Myometrial cell (primary cell): ENCODE measurements at places on chromosomes 7 and 10. TPM values are rescaled to one million over a fixed set of nuclear protein-coding genes. Genes with fewer than 3 reads are reported as not detected.

CDHR1 gene
- under 0.01 and 0.58 TPM in 2 replicates for total RNA-seq

TMEM184A gene
- 0.18 TPM in 1 of 2 replicates, not detected in the other for total RNA-seq

EPC1 gene
- 9.7 and 13.3 TPM in 2 replicates for total RNA-seq

NYAP1 gene
- 1.4 and 3.4 TPM in 2 replicates for total RNA-seq

DENND2A gene
- 3.4 and 4.0 TPM in 2 replicates for total RNA-seq

KLF14 gene
- total RNA-seq: not detected in 2 replicates

NPVF gene
- total RNA-seq: not detected in 2 replicates

TAS2R3 gene
- not detected in 2 replicates for total RNA-seq

TLX1 gene
- not detected in 2 replicates for total RNA-seq

GALNT17 gene
- total RNA-seq: not detected in 2 replicates
